ENCODE measurements at places on chromosomes 6 and 20. TPM values are rescaled to one million over a fixed set of nuclear protein-coding genes. Genes with fewer than 3 reads are reported as not detected.

Gene SEMG1
- polyA plus RNA-seq, result 0.64 TPM

DNA sequence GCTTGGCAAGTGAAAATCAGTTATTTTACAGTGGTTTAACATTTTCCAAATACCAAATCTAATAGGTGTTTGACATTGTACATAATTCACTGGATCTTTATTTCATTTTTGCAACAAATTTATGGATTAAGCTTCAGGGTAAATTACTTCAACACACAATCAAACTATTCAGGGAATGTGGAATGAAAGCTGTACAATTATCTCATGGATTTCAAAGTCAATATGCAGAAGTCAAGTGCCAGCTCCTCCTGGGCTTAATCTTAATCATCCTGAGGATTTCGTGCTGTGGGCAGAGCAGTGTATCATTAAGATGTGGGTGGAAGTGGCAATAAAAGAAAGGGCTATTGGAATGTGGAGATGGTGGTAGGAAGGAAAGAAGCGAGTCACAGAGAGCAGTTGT, 548.8 kb downstream of the COL12A1 start:
- no peak for DNase-seq
- H3K36me3 ChIP-seq, result no peaks in the 10 kb centered on the region
- no peaks in the 10 kb centered on the region for H3K27me3 ChIP-seq
- H3K27ac ChIP-seq, result no peak overlapping the region
- no peak overlapping the region for H3K4me3 ChIP-seq

GRCh38 chr6:84197708-84198107, 29.7 kb downstream of the CEP162 start:
- no peak for DNase-seq
- no peaks in the 10 kb centered on the region for H3K27me3 ChIP-seq
- no peak overlapping the region for H3K4me3 ChIP-seq
- H3K27ac ChIP-seq, result no peak overlapping the region

Gene TPMT
- polyA plus RNA-seq, result 7.9 TPM

GRCh38 chr6:34386316-34387137, 5.9 kb downstream of the NUDT3 start:
- no peak overlapping the region for H3K27ac ChIP-seq
- H3K36me3 ChIP-seq, result no peaks in the 10 kb centered on the region
- DNase-seq, result no peak

DNA sequence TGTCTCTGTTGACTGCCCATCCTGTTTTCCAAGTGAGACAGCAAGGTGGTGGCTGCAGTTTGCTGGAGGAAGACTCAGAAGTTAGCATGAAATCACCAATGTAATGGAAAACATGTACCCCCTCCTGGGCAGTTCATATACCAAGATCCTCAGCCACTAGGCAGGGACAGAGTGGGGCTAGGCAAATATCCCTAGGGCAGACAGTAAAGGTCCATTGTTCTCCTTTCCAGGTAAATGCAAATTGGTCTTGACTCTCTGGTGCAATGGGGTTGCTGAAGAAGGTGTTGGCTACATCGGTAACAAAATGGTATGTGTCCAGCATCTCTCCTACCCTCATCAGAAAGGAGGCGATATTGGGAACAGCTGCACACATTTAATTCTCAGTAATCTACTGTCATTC, 233.6 kb upstream of the SOX4 start:
- no peak for DNase-seq
- no peaks in the 10 kb centered on the region for H3K36me3 ChIP-seq
- no peak overlapping the region for H3K4me3 ChIP-seq
- H3K27me3 ChIP-seq, result no peaks in the 10 kb centered on the region
- no peak overlapping the region for H3K27ac ChIP-seq

- H3K4me3 ChIP-seq, result no peak overlapping the region
- no peaks in the 10 kb centered on the region for H3K27me3 ChIP-seq
Measured at GRCh38 chr6:114055763-114056162, 84.8 kb upstream of the HDAC2 start.

DNA sequence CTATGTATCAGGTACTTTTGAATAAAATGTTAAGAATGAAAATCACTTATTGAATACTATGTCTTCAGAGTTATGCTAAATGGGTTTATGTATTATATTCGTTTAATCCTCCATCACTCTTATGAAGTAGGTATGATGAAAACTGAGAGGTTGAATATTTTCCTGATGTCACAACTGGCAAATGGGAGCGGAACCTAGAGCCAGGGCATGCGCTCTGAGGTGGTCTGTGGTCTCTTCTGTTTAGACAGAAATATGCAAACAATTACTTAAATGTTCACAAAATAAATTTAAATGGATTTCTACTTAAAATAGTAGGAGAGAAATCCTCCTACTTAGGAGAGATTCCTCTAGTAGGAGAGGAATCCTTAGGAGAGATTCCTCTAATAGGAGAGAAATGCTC, 21.3 kb upstream of the UTRN start:
- peaks cover 14% of the 10 kb centered on the region for H3K4me1 ChIP-seq
- no peak for DNase-seq
- no peaks in the 10 kb centered on the region for H3K27me3 ChIP-seq
